ENCODE measurements at places on chromosomes 5 and 9.

GRCh38 chr5:115985802-115986757, 23.8 kb downstream of the LVRN start:
- DNase-seq: no peak

GRCh38 chr5:69105996-69106906, 12.4 kb downstream of the SLC30A5 start:
- no peak for DNase-seq

GRCh38 chr9:4366591-4367330, 66.9 kb upstream of the GLIS3 start:
- DNase-seq: peak; percentile 98

GRCh38 chr5:9335754-9336495, 209.9 kb downstream of the SEMA5A start:
- no peak for DNase-seq

GRCh38 chr9:77954666-77955015, 77.0 kb downstream of the GNAQ start:
- no peak for DNase-seq

DNA sequence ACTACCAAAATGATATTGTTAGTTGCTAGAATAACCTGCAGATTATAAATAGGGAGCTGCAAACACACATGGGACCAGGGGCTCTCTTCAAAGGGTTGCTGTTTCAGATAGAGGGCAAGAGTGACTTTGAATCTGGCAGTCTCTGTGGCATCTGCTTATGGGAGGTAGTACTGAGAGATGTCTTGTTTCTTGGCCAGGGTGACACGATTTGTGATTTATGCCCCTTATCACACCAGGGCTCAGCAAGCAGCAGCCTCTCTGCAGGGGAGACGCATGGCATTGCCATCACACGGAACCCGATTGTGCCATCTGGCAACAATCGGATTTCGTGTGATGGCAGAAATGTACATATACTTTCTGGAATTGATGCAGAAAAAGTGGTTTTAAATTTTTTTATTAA, 615.6 kb downstream of the ZNF608 start:
- peak; percentile 58 for DNase-seq

DNA sequence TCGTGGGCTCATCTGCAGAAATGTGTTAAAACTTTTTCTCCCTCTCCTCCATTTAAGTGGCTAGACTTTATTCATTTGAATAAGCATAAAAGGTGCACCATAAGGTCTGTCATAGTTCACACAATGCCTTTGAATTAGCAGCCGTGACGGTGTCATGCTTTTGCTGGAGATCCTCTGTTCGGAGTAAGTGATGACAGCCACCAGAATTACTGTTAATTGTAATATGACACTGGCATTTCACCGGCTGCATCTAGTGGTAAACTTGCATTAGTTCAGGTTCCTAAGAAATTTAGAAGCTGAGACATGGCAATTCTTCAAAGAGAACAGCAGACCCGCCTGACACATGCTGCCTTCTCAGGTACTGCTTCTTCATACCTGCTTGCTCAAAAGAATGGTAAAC, 241.7 kb downstream of the EBF1 start:
- DNase-seq: no peak

DNA sequence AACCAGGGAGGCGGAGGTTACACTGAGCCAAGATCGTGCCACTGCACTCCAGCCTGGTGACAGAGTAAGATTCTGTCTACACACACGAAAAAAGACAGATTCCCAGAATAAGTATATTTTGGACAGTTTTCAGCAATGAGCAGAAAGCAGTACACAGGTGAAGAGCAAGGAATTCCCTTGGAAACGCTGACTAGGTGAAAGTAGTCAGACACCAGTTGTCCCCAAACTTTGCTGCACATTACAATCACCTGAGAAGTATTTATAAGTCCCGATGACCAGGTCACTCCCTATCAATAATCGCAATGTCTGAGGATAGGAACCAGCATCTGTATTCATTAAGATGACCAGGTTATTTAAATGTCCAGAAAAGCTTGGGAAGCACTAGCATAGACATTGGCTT, 78.3 kb downstream of the CPLANE1 start:
- no peak for DNase-seq

DNA sequence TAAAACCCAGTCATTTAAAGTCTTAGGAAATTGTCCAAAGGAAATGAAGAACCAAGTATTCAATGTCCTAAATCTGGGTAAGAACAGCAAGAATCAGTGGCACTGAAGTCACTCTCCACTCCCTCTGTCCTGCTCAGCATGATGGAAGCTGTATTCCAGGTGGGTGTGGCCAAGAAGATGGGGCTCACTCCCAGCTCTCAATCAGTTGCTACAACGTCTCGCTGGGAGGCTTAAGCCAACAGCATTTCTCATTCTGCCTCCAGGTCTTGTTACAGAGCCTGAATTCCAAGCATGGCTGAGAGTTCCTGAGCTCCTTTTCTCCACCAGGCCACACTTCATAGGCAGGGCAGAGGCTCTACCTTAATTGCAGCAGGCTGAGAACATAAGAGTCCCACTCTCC, 41.2 kb upstream of the TRIO start:
- no peak for DNase-seq

DNA sequence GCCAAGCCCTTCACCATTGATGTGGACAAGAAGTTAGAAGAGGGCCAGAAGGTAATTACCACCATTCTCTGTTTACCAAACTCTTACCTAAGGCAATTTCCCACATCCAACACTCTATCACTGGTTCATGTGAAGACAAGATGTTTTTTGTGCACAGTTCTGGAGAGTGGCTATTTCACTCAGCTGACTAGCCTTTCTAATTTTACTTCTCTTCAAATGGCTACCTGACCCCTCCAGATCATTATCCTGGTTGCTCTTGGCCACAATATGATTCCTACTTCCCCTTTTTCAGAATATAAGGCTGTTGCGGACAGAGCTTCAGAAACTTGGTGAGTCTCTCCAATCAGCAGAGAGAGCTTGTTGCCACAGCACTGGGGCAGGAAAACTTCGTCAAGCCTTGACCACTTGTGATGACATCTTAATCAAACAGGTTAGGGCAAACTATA, 7.1 kb downstream of the KIF20A start:
- DNase-seq: no peak

GRCh38 chr5:149441986-149442385, 62.9 kb upstream of the IL17B start:
- no peak for DNase-seq

DNA sequence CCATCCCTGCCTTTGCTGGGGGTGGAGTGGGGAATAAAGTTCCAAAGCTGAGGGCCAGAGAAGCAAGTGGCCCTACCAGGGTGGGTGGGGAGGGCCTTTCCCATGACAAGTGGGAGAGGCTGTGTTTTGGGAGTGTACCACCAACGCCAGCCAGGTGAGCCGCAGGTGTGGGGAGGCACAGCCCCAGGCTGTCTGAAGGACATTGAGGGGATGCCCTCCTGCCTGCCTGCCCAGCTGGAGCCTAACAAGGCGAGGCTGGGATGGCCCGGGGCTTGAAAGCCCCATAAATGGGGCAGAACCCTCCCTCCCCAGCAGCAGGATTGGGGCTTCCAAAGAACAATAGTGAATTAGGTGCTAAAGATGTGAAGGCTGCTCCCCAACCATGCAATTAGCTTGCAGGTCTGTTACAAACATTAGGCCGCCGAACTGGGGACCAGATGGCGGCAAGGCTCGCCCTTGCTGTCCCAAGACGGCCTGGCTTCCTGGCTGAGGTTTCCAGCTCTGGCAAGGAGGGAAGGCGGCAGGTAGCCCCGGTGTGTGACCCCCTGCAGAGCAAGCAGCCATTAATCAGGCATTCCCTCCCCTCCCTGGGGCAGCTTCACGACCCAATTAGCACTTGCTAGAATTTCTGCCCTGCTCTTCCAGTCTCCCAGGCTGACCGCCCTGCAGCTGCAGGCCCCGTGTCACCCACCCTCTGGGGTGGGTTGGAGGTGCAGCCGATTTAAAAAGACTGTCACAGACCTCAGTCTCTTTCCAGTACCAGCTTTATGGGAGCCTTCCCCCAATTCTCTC, 42.9 kb downstream of the FGF18 start:
- no peak for DNase-seq

DNA sequence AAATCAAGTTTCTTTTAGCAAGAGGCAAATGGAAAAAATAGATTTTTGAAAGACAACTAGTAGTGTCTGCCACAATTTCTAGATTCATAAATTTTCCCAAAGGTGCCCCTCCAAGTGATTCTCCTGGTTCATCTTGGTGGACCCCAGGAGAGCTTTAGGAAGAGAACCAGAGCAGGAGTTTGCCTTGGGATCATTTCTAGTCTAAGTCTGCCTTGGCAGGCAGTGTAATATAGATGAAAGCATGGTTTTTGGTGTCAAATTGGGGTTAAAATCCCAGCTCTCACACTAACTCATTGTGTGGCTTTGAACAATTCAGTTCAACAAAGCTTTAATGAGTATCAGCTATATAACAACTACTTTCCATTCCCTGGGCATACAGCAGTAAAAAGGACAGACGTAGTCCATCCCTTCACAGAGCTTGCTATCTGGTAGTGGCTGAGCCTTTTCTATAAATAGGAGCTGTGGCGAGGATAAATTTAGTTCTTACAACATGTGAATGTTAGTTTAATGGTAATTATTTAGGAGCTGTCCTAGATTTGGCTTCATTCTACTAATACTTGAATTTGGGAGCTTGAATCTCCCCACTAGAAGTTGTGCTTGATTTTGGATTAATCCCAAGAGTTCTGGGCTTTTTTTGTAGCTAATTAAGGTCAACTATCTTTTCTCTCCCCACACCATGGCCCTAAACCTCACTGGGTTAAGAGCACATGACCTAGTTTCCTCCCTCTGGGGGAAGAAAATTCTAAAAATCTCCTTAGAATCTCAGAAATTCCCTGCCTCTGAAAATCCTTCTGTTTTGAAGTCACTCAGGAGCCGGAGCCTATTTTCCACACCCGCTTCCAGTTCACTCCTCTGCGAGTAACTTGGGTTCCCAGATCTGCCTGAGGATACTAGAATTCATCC, 197.8 kb downstream of the PCSK1 start:
- no peak for DNase-seq

GRCh38 chr5:157535042-157535865, 40.3 kb downstream of the ADAM19 start:
- DNase-seq: no peak

DNA sequence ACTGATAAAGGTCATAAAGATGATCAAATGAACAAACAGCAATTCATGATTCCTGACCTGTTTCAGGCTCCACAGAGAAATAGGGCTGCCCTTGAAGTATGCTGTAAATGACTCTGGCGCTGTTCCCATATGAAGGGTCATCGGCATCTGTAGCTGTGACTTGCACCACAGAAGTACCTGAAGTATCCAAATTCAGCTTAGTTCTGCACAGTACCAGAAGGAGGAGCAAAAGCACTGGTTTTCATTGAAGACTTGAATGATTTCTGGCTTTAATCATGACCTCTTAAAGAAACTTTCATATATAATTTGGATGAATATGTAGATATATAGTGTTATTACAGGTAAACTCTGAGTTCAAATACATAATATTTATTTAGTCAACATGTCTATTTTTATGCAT, 109.1 kb downstream of the CDH10 start:
- DNase-seq: peak; percentile 20

- no peak for DNase-seq
These were observed 100.7 kb downstream of the SUSD1 start for GRCh38 chr9:112074250-112075008.

- DNase-seq: no peak
These were observed 682 bp downstream of the DHX29 start for GRCh38 chr5:55306641-55307382.

DNA sequence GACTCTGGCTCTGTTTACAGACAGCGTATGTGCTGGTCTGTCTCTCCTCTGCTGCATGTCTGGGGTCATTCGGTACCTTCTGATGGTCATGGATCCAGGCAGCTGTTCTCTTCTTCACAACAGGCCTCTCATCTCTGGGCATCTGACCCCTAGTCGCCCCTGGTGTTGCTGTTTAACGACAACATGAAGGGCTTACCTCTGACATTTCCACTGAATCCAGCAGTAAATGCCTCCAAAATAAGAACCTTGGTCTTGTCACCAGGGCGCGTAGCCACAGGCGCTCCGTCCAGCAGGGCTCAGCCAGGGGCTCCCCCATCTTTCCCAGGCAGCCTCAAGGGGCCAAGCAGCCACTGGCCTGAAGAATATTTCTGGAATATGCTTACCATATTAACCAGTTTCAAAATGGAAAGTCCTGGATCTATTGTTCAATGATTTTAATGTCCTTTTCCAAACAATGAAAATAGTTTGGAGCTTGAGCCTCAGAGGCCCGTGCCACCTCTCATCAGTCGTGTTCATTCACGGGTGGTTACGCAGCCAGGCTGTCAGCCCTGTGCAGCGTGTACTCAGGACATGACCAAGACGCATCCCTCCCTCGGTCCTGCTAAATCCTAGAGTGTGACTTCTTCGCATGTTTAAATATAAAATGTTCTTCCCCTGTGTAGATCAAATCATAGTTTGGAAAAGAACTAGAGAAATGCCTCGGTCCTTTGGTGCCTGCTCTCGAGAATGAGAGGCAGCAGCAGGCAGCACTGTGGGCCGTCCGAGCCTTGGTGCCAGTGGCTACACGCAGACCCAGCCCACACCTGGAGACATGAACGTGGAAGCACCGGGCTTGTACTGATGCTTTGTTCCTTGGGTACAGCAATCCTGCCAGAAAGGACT, 30.1 kb upstream of the LRRC14B start:
- DNase-seq: no peak

DNA sequence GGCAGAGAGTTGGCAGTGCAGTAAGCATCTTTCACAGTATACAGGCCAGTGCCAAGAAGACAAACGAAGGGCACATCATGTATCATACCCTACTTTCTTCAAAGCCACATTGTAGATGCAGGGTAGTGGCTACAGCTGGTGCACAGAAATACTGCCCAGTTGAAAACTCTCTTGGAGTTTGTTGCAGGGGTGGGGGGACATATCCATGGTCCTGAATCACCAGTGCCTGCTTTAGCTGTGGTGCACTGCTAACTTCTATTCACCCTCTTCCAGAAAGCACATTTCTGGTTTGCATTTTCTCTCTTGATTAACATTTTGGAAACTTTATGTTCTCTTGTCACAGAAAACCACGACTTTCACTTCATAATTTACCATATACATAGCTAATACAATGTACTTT, 196.6 kb downstream of the PAPPA start:
- DNase-seq: no peak

GRCh38 chr5:151223447-151224264, at the start of gene CCDC69:
Gene CCDC69, minus strand, starts transcription at chr5:151224092. Its CDS starts 122 bp downstream, at chr5:151223970.
- DNase-seq: no peak

GRCh38 chr5:165565911-165566310, 2060.5 kb downstream of the MAT2B start:
- DNase-seq: no peak

DNA sequence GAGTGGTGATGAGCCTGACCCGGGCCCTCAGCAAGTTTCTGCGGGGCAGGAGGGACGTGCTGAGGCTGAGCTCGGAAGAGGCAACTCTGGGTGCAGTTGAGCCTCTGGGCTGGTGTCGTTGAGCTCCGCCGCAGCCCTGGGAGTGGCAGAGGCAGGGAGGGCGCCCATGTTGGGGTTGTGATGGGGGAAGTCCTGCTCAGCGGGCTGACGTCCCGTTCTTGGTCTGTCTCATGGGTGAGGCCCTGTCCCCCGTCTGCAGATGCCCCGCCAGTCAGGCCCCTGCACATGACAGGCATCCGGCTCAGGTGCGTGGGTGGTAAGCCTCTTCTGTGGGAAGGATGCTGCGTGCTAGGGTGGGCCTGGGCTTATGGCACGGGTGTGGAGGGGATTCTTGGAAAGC, 64.3 kb downstream of the RXRA start:
- DNase-seq: no peak

All from NCI-H446 treated with DMSO at 0.1 percent for 48 hours (cell line).